ENCODE measurements at places on chromosomes 11 and 22. TPM values are rescaled to one million over a fixed set of nuclear protein-coding genes. Genes with fewer than 3 reads are reported as not detected.

DNA sequence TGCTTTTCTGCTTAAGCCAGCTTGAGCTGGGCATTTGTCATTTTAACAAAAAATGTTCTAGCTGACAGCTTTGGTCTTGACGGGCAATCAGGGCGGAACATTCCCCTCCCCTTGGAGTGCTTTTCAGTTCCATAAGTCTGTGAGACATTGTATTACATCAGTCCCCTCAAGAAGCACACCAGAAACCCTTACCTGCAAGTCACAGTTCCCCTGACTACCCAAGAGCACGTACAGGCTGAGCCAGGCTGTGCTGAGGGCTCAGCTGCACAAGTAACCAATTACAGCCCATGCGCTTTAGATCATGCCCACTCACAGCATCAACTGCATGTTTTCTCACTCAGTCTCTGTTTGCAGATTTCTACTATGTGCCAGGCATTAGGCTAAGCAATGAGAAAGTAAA, 19.1 kb downstream of the HIRA start:
- no peak for DNase-seq

Gene OR2D2
- not detected for polyA plus RNA-seq

Gene C11orf21
- polyA plus RNA-seq = 0.03 TPM

DNA sequence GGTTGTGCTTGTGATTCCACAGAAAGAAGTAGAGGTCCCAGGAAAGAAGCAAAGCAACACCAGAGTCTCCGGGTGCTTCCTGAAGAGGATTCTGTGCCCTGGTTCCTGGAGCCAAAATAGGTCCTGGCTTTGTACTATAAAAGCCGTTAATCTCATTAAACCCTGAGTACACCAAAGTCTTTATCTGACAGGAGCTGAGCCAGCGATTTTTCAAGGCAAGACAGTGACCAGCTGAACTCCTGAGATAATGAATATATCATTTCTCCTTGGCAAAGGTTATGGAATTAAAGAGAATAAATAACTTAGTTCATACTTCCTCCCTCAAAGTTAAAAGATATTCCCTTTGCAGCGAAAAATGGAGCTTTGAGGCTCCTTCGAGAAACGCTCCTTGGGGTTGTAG, 5.2 kb downstream of the TMEM138 start:
- no peak for DNase-seq

DNA sequence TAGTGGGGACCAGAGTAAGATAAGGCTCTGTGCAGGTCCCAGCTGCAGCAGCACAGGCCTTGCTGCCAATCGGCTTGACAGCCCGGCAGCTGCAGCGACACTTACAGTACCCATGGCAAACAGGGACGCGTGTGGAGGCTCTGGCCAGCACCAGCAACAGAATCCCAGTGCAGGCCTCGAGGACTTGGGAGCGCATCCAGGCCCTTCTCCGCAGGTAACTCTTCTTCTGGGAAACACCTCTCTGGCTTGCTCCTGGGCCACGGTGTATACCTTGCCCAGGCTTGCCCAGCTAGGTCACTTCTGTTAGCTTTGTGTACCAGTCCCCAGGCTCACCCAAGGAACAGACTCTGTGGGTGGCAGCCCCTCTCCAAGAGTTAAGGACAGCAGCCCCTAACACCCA, 126.7 kb downstream of the CTTN start:
- peak; percentile 38 for DNase-seq

Gene SAA1
- polyA plus RNA-seq = not detected

- DNase-seq = no peak
Measured at GRCh38 chr11:122045181-122045586, 70.8 kb downstream of the BLID start.

- DNase-seq = no peak
Measured at GRCh38 chr11:117419482-117420142, 92.0 kb downstream of the CEP164 start.

GRCh38 chr11:17652556-17652955, 66.8 kb upstream of the MYOD1 start:
- no peak for DNase-seq

Gene OR52E1
- not detected for polyA plus RNA-seq

DNA sequence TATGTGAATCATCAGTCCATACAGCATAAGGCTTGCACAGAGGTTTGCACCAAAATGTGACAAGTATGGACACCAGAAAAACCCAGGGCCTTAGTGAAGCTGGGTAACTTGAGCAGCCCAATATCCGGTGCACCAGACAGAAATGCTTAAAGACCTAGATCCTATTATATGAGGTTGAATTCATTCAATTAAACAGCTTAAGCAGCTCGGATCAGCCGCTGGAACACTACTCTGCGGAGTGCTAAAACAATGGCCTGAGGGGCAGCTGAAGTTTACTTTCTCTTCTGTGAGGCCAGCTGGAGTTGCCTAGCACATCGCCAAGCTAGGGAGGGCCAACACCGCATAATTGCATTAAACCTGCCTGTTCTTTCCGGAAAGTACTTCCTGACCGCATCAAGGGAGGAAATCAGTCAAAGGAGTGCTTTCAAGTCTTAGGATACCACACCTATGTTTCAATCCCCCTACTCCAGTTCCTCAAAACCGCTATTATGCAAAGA, 17.0 kb upstream of the FAM181B start:
- peak; percentile 47 for DNase-seq

Gene RBMXL2
- not detected for polyA plus RNA-seq

Gene SLC7A4
- 0.02 TPM for polyA plus RNA-seq

Gene MYO18B
- polyA plus RNA-seq = 0.05 TPM

Gene SLC37A4
- 21.8 TPM for polyA plus RNA-seq

Gene PVALB
- polyA plus RNA-seq = not detected

DNA sequence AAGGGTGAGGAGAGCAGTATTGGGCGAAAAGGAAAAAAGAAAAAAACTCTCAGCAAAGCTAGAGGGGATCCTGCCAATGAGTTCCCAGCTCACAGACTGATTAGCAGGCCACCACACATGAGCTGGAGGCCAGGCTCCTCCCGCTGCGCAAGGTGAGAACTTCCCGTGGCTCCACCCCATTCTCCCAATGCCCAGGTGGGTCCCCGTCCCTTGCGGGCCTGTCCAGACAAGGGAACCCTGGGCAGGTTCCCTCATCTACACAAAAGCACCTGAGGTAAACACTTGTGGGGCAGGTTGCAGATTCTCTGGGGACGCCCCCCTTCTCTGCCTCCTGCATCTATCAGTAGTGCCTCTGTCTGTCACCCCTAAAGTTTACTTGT, 46.5 kb downstream of the CDPF1 start:
- no peak for DNase-seq

GRCh38 chr11:86608251-86608799, 64.1 kb downstream of the ME3 start:
- DNase-seq = peak; percentile 40

Gene CLDN5
- polyA plus RNA-seq = not detected

Gene SLC22A25
- polyA plus RNA-seq = not detected

Gene MFNG
- polyA plus RNA-seq = 0.18 TPM

Gene CARNS1
- 0.15 TPM for polyA plus RNA-seq

- DNase-seq = no peak
Measured at GRCh38 chr22:27237080-27237741, 564.3 kb downstream of the MN1 start.

Gene CRYBB1
- polyA plus RNA-seq = 0.05 TPM

- no peak for DNase-seq
Measured at GRCh38 chr11:82830746-82831145, 69.5 kb downstream of the PRCP start.

DNA sequence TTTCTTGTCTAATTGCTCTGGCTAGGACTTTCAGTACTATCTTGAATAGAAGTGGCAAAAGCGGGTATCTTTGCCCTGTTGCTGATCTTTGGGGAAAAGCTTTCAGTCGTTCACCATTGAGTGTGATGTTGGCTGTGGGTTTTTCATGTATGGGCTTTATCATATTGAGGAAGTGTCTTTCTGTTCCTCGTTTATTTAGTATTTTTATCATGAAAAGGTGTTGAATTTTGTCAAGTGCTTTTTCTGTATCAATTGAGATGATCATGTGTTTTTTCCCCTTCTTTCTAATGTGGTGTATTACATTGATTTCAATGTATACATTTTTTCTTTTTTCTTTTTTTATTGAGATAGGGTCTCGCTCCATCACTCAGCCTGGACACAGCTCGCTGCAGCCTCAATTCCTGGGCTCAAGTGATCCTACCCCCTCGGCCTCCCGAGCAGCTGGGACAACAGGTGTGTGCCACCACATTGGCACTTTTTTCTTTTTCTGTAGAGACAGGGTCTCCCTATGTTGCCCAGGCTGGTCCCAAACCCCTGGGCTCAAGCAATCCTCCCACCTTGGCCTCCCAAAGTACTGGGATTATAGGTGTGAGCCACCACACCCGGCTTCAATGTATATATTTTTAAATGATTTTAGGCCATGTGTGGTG, 5.3 kb upstream of the GNB1L start:
- DNase-seq = no peak

Data from SK-N-SH (cell line).